ENCODE measurements at places on chromosomes 3 and 15.

DNA sequence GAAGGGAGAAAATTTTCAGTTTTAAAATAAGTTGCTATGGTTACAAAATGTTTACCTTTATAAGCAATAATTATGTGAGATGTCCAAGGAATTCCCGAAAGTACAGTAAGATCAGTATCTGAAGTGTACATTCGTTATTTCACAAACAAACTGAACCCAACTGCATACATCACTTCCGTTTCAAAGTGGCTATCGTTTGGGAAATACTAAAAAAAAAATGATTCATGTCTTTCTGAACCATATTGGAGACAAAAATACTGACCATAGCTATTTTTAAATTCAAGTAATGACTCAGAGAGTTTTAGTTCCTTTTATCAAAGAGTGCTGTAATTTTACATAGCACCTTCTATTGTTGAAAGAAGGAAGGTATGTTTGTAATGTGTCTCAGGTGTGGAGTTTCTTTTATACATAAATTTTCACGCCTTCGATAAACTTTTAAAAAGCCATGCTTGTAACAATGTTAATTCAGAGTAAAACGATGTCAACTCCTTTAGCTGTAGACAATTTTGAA lies 8.0 kb upstream of the ANKRD28 start:
- no peak for DNase-seq

DNA sequence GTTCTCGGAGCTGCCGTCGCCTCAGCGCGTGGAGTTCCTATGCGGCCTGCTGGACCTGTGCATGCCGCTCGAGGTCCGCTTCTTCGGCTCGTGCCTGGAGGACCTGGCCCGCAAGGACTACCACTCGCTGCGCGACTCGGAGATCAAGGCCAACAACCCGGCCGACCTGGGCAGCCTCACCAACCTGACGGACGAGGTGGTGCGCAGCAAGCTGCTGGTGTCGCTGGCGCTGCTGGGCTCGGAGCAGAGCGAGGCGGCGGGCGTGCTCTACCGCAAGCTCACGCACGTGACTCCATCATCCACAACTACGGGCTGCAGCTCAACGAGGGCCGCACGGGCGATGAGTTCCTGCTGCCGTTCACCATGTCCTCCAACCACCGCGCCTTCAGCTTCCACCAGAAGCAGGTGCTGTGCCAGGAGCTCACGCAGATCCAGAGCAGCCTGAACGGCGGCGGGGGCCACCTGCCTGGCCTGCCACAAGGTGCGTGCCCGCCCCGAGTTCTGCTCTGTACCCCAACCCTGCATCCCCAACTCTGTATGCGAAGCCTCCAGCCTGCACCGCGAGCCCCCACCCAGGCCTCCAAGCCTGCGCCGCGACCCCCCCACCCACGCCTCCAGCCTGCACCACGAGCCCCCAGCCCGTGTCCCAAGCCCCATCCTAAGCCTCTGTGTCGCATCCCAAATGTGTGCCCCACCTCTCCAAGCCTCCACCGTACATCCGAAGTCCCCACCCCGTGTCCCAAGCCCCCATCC lies 178.2 kb downstream of the OR4M2 start:
- no peak for DNase-seq

GRCh38 chr3:180274536-180274935 lies 237.8 kb upstream of the PEX5L start:
- no peak for DNase-seq

DNA sequence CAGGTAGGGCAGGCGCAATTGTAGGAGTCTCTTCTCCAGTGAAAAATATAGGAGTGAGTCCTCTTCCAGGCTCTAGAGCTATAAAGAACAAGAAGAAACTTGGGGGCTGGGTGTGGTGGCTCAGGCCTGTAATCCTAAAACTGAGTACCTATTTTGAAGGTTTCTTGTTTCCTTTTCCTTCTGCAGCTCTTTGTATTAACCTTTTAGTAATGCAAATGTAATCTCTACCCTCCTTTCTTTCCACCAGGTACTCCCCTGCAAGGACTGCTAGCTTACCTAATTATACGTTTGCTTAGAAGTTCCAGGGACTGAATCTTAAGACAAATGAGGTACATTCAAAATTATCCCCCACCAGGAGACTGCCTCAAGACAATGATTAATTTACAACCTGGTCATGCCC lies 75.9 kb downstream of the CD47 start:
- DNase-seq: no peak

- DNase-seq: no peak
These were observed 41.8 kb upstream of the UBE2E2 start for GRCh38 chr3:23161308-23161707.

- DNase-seq: no peak
These were observed 2.1 kb upstream of the RFT1 start for GRCh38 chr3:53132347-53132746.

DNA sequence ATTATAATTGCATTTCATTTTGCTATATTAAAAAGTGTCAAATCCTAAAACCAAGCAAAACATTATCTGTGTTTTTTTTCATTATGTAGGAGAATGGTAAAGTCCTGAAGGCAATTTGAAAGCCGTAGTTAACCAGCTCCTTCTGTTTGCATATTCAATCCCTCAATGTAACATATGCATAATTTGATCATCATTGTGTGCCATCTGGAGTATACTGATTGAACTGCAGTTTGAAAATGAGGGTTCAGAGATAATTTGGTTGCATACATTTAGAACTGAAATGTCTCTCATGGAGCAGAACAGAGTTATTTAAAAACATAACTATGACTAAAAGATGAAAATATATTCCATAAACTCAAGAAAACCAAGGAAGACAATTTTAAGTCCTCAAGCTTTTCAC lies 518.6 kb downstream of the GBE1 start:
- DNase-seq: no peak

- DNase-seq: no peak
These were observed 512.3 kb downstream of the MCTP2 start for GRCh38 chr15:94743668-94744067.

GRCh38 chr15:58396181-58396580 lies 35.6 kb upstream of the LIPC start:
- DNase-seq: no peak

- no peak for DNase-seq
These were observed 5.4 kb downstream of the ZBTB47 start for GRCh38 chr3:42658771-42659390.

DNA sequence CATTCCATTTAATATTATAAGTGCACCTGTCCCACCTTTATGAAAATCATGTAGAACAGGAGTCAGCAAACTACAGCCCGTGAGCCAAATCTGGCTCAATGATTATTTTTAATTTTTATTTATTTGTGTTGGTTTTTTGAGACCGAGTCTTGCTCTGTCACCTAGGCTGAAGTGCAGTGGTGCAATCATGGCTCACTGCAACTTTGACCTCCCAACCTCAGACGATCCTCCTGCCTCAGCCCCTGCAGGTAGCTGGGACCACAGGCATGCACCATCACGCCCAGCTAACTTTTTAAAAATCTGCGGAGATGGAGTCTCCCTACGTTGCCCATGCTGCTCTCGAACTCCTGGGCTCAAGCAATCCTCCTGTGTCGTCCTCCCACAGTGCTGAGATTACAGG lies 42.0 kb downstream of the MYO1E start:
- DNase-seq: no peak

GRCh38 chr3:195895861-195896360 lies 12.4 kb downstream of the TNK2 start:
- DNase-seq: peak; percentile 30

- DNase-seq: no peak
These were observed 4.8 kb downstream of the ADAMTSL3 start for GRCh38 chr15:83658430-83659416.

GRCh38 chr15:83612226-83612625 lies 41.7 kb upstream of the ADAMTSL3 start:
- no peak for DNase-seq

DNA sequence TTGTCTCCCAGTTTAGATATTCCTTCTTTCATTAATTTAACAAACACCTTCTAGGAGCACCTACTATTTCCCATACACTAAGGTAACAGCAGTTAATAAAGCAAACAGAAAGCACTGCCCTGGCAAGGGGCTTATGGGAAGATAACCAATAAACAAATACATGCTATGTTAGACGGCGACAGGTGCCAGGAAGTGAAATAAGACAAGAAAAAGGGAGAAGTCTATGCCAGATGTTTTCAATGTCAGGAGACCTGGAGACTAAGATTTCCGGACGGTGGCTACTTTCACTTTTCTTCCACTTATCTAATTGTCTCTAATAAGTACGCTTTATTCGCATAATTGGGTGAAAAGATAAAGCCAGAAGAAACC lies 32.5 kb upstream of the ZNF445 start:
- no peak for DNase-seq

GRCh38 chr15:60529332-60529731 lies 50.4 kb upstream of the ICE2 start:
- DNase-seq: no peak

DNA sequence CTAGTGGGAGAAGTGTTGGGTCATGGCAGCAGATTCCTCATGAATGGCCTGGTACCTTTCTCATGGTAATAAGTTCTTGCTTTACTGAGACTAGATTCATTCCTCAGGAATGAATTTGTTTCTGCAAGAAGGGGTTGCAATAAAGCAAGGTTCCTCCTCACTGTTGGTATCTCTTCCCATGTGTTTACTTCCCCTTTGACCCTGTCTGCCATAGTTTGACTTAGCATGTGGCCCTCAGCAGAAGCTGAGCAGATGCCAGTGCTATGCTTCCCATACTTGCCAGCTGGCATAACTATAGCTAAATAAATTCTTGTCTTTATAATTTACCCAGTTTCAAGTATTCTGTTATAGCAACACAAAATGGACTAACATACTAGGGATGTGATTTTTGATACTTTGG lies 163.6 kb upstream of the COL8A1 start:
- DNase-seq: no peak

GRCh38 chr3:25441234-25441856 lies 13.3 kb downstream of the RARB start:
- DNase-seq: no peak

GRCh38 chr3:19994796-19995195 lies 17.3 kb downstream of the PP2D1 start:
- no peak for DNase-seq

GRCh38 chr15:35852818-35853624 lies 307.1 kb upstream of the DPH6 start:
- no peak for DNase-seq

DNA sequence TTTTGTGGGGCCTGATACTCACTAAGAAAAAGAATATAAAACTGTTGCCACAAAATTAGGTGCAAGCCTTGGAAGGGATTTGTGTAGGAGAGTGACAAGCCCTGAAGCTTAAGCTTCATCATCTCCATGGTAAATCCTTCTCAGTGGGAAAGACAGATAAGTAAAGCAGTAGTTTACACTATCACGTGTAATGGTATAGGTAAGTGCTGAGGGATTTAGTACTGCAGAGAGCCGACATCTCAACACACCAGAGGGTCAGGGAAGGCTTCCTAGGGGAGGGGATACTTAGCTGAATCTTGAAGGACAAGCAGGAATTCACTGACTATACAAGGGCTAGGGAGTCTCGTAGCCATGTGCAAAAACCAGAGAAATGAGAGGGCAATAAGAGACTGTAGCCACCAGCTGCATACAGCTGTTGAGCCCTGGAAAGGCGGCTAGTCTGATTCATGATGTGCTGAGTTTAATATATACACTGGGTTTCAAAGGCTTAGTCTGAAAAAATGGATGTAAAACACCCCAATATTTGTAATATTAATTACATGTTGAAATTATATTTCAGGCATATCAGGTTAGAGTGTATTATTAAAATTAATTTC lies 11.1 kb downstream of the SLC24A1 start:
- no peak for DNase-seq

- DNase-seq: no peak
These were observed 51.6 kb downstream of the MOBP start for GRCh38 chr3:39519103-39519502.

GRCh38 chr3:173371848-173372487 lies 25.6 kb upstream of the NLGN1 start:
- no peak for DNase-seq

DNA sequence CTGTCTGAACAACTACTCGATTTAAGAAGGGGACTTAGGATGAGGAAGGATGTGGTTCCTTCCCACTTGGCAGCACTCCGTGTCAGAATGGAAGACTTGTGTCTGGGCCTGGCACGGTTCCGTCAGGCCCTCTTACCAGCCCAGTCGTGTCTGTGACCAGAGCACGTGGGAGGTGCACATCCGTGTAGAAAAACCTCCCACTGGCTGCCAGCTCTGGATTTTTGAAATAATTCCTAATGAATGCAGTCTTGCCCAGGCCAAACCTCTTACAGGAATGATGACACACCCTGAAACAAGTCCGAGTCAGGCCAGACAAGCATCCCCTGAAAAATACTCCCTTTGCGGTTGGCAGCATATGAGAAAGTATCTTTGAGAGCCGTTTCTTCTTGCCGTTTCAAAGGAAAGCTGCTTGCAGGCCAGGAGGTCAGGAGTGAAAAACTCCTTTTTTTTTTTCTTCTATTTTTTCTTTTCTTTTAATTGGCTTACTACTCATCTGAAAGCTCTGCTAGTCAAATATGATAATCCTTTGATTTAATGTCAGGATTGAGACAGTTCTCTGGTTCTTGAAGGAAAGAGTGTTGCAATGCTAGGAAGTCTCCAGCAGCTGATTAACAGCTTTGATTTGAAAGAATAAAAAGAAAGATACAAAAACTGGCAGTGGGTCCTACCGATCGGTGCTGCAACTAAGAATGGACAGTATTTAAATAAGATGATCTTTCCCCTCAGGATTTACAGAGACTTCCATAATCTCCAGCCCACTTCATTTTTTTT lies 19.8 kb downstream of the IL1RAP start:
- DNase-seq: no peak

- DNase-seq: no peak
These were observed 1.7 kb downstream of the GABRB3 start for GRCh38 chr15:26771168-26771567.

GRCh38 chr3:148773805-148774204 lies 53.8 kb upstream of the CPB1 start:
- no peak for DNase-seq
